ENCODE measurements at places on chromosomes 3 and 15.

GRCh38 chr3:24608701-24609390 lies 114.2 kb upstream of the THRB start:
- DNase-seq: no peak

- no peak for DNase-seq
Observed at GRCh38 chr3:106552351-106553043, 683.7 kb upstream of the CBLB start.

GRCh38 chr3:190094160-190094718 lies 26.5 kb downstream of the P3H2 start:
- DNase-seq: no peak

GRCh38 chr3:156902916-156903315 lies 76.8 kb downstream of the LEKR1 start:
- DNase-seq: no peak

Measured in activated CD4-positive, alpha-beta T cell treated with anti-CD3 and anti-CD28 coated beads, Interleukin-2, amount 50 U/mL, for 24 hours (primary cell).